ENCODE measurements at places on chromosomes 11 and 22.

DNA sequence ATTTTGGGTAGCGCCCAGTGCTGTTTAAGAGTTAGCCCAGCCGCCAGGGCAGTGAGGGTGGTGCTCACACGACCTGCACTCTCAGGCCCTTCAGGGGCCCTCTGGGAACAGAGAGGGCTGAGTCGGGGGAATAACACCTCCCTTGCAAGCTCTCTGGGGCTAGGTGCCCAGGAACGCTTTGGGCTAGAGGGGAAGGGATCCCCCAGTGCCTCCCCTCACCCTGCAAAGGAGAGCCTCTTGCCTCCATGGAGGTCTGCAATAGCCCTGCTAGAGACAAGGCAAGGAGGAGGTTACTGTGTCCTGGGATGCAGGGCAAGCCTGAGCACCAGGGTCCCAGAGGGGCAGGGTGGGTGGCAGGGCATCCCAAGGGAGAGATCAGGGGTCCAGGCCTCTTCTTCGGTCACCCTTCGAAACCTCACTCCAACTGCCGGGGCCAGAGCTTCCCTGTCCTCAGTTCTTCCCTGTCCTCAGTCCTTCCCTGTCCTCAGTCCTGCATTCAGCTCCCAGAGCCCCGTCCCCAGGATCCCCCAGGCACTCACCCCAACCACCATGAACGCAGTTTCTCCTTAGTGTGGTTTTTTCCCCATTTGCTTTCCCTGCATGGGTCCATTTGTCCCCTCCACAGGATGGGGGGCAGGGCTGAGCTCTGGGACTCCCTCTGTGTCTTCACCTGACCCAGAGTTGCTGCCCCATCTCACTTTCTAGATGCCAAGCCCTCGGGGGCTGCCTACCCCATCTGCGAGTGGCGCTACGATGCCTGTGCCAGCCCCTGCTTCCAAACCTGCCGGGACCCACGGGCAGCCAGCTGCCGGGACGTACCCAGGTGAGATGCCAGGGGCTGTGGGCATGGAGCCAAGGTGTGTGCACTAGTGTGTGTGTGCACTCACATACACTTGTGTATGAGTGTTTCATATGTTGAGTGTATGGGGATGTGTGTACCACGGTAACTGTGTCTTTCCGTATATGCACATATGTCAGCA is 60.8 kb downstream of the OTOG start:
- no peak for DNase-seq

- no peak for DNase-seq
These were observed 30.2 kb upstream of the APOA1 start for GRCh38 chr11:116867619-116868018.

GRCh38 chr11:88320149-88320559 is 17.4 kb downstream of the CTSC start:
- DNase-seq: no peak

DNA sequence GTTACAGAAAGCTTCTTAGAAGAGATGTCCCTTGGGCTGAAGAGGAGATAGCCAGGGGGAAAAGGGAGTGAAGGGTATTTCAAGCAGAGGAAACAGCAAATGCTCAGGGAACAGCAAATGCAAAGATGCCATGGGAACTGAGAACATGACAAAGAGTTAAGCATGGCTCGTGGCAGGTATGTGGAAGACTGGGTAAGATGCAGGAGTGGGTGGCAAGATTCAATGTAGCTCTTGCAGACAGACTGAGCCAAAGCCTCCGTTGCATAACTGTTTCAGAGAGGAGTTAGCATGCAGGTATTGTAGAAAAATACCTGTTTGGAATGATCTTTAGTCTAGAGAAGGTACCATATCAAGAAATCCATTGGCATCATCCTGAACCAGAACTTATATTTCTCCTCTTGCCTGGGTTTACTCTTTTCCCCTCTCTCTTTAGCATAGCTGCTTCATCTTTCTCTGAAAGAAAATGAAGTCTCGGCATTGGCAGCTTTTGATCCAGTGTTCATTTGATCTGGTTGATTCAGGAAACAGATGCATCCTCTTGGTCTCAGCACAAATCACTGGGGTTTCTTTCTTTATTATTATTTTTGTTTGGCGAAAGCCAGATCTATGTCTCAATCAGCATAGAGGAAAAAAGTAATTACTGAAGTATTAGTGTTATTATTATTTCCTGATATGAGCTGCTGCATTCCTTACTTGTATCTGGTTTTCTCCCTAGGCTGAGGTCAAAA is 41.7 kb upstream of the NUP160 start:
- peak; percentile 69 for DNase-seq

GRCh38 chr11:122183933-122184332 is 67.9 kb upstream of the BLID start:
- no peak for DNase-seq

Measured in pulmonary artery endothelial cell (primary cell).